Stimulated activated CD4-positive, alpha-beta T cell treated with anti-CD3 and anti-CD28 coated beads, TNF-alpha, amount 100 ng/mL, for 48 hours (primary cell): ENCODE measurements at places on chromosomes 13 and 19.

DNA sequence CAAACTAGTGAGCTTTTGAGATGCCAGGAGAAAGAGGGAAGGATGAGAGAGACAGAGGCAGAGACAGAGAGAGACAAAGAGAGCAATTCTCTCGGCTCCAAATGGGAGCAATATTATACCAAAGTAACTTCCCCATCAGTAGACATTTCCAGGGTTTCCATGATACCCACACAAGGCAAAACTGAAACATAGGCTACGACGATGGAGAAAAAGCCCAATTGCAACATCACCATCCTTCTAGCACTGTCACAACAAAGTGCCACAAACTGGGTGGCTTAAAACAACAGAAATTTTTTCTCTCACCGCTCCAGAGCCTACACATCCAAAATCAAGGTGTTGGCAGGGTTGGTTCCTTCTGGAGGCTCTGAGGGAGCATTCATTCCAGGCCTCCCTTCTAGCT lies 81.4 kb downstream of the KCTD12 start:
- DNase-seq = no peak

DNA sequence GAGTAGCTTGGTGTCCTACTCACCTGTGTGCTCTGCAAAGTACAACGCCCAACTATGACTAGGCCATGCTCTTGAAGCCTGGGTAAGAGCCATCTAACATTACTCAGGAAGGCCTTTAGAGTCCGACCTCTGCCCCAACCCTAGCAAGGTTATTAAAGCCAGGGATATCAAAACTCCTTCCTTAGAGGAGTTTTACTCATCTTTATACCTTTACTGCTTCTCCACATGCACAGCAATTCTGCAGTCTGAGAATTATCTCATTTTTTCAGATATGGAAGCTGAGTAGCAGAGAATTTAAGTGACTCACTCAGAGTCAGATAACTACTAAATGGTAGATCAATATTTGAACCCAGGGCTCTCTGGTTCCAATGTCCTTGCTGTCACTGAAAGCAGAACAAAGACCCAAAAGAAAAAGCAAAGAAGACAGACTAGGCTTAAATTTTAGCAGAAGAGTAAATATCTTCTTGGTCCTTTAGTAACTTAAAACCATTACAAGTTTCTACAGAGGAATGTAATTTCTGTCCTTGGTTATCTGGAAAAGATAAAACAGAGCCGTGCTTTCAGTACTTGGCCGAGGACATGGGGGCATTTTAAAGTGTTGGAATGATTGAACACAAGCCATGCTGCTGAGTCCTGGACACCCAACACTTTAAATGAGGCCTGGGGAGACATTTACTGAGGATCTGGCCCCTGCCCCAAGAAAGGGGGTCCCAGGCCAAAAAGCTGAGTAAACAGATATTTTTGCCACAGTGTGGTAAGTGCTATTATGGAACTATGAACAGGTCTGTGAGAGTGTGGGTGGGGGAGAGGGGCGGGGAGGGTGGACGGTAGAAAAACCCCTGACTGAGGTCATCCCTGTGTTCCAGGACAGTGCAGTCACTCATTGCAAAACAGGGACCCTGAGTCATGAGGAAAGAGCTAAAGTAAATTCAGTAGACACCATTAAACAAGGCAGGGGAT lies 18.4 kb upstream of the KPNA3 start:
- no peak for DNase-seq

DNA sequence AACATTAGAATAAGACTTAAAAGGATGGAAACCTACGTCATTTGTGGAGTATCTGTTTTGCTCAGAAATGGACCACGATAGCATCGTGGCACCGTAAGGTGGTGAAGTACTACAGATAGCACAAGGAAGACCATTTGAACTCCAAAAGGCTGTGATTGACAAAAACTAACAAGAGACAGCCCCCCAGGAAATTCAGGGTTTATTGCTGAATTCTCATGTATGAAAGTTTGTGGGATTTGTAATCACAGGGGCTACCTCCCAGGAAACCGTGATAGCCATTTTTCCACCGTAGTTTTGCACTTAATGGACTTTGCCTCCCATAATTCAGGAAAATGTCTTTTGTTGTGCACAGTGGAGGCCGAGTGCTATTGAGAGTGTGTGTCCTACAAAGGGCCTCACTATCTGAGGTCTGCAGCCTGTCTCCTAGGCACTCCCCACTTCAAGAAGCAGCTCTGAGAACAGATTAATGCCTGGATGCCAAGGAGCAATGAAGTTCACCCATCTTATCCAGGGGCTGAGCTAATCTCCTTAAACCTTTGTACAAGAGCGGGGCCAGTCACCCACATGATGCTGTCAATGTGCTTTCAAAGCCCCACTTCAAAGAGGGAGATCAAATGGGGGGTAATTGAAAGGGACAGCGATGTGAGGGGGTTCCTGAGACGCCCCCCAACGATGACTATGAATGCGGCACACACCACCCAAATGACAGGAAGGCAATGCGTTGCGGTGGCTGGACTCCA lies 182.6 kb downstream of the COL4A1 start:
- no peak for DNase-seq

- no peak for DNase-seq
Measured at GRCh38 chr13:43389983-43390382, 366.6 kb downstream of the DNAJC15 start.

GRCh38 chr19:4066682-4067395 lies at the start of gene ZBTB7A:
ZBTB7A (minus strand) TSS chr19:4066899; CDS start chr19:4055232, 11,667 bp downstream.
- no peak for DNase-seq

DNA sequence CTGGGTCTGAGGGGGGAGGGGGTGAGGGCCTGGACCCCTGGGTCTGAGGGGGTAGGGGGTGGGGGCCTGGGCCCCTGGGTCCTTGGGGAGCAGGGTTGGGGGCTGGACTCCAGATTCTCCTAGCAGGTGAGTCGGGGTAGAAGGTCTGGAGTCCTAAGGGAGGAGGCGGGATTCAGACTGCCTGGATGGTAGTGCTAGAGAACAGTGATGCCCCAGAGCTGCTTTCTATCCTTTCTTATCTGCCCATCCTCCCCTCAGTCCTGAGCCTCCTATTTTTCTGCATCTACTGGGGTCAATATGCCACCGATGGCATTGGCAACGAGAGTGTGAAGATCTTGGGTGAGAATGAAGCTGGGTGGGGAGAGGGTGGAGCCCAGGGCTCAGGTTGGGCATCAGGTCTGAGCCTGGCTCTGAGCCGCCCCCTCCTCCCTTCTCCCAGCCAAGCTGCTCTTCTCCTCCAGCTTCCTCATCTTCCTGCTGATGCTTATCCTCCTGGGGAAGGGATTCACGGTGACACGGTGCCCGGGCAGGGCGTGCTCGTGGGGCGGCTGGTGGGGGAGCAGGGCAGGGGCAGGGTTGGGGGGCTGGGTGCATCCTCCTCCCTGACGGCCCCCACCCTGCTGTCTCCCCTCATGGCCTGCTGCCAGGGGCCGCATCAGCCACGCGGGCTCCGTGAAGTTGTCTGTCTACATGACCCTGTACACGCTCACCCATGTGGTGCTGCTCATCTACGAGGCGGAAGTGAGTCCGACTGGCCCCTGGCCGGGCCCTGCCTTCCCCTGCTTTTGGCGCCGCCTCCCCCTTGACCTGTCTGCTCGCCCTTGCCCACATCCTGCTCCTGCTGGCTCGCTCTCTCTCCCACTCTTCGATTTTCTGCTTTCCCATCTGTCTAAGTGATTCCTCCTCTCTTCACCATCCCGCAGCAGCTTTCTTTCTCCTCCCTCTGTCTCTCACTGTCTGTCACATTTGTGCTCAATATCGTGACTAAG lies 3.4 kb downstream of the TMEM145 start:
- DNase-seq = no peak

- DNase-seq = no peak
Measured at GRCh38 chr13:96075953-96076543, 13.9 kb upstream of the HS6ST3 start.

GRCh38 chr13:25844559-25845434 lies 207.0 kb downstream of the SHISA2 start:
- DNase-seq = no peak

DNA sequence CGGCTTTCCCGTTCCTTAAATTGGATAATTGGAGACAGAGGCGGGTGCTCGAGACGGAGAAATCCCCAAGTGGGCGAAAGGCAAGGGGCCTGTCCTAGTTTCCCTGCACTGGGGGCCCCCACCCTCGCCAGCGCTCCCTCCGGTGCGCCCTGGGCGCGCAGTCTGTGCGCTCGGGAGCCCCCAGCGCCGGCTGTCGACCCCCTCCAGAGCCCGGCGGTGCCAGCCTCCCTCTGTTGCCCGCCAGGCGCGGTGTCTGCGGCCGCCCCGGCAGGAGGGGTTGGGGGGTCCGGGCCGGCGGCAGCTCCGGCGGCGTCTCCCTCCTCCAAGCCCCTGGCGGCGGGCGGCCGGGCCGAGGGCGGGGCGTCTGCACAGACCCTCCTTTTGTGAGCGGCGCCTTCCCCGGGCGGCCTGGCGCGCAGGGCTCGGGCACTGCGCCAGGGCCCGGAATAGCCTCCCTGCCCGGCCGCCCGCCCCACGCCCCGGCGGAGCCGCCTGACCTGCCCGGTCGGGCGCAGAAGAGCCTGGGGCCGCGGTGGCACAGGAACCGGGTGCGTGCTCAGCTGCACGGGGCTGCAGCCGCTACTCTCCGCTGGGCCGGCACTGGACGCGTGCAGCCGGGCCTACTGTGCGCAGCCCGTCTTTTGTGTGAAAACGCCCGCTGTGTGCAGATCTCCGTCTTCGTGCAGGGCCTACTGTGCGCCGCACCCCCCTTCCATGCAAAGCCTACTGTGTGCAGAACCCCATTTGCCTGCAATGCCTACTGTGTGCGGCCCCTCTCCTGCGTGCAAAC lies 13.2 kb downstream of the GADD45B start:
- DNase-seq = no peak

DNA sequence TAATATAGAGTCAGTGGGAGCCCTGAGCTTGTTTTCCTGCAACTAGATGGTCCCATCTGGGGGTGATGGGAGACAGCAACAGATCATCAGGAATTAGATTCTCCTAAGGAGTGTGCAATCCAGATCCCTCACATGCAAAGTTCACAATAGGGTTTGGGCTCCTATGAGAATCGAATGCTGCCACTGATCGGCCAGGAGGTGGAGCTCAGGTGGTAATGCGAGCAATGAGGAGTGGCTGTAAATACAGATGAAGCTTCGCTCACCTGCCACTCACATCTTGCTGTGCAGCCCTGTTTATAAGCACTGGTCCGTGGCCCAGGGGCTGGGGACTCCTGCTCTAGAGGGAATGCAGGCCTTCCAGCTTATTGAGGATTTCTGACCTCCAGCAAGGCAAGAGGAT lies 5.7 kb downstream of the ZNF558 start:
- no peak for DNase-seq

- no peak for DNase-seq
Measured at GRCh38 chr13:59890054-59890453, 273.7 kb downstream of the DIAPH3 start.

DNA sequence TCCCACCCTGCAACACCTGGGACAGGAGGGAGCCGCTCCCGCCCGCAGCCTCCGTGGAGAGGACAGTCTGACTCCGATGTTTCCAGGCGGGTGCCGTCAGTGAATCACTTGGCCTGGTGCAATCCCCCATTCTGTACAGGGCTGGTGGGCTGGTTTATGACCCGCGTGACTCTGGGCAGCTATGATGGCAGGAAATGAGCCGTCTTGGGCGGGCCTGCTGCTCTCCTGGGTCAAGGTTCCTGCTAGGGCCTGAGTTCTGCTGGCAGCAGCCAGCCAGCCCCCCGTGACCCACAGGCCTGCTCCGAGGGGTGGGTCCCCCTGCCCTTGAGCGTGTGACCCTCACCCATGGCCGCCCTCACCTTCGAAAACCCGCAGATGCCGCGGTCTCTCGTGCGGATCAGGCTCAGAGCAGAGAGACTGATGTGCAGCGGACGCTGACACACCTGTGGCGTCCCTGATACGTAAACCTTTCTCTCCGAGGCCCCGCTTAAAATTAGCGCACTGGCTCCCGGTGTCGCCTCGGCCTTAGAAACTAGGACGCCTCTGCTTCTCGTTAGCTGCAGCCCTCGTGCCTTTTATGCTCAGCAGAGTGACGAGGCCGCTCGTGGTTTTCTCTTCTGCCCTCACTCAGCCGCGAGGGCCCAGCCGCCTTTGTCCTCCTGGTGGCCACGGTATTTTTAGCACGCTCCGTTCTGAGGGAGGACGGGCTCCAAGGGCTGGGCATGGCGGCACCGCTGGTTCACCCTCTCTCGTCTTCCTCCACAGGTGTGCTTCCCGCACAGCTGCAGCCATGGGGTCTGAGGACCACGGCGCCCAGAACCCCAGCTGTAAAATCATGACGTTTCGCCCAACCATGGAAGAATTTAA lies 63.4 kb downstream of the KDM4B start:
- no peak for DNase-seq

DNA sequence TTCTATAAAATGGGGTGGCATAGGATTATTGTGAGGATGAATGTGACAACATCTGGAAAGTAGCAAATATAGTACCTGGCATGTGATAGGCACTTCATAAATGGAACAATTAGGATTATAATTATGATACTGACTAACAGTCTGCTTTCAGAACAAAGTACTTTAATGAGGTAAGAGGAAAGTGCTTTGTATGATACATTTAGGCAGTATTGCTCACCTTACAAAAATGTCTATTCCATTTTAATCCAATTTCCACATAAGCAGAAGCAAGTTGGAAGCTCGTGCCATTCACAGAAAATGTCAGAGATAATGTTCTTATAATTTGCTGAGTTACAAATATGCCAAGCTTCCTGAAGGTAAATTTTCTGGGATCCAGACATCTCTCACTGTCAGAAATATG lies 16.9 kb upstream of the HTR2A start:
- DNase-seq = no peak

DNA sequence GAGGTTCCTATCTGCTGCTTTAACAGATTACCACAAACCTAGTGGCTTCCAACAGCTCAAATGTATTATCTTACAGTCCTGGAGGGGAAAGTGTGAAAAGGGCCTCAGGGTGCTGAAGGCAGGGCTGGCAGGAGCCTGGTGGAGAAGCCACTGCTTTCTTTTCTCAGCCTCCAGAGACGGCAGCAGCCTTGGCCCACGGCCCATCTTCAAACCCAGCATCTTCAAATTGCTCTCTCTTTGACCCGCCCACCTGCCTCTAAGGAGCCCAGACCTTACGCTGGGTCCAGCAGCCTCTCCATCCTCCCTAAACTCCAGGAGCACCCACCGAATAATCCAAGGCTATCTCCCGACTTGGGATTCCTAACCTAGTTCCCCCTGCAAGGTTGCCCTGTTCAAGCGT lies 35.6 kb downstream of the C13orf46 start:
- no peak for DNase-seq

- DNase-seq = no peak
Measured at GRCh38 chr19:6925801-6926751, 38.7 kb downstream of the ADGRE1 start.

GRCh38 chr13:30158774-30159445 lies 148.4 kb downstream of the KATNAL1 start:
- DNase-seq = no peak
